ENCODE measurements at places on chromosomes 11 and 22.

DNA sequence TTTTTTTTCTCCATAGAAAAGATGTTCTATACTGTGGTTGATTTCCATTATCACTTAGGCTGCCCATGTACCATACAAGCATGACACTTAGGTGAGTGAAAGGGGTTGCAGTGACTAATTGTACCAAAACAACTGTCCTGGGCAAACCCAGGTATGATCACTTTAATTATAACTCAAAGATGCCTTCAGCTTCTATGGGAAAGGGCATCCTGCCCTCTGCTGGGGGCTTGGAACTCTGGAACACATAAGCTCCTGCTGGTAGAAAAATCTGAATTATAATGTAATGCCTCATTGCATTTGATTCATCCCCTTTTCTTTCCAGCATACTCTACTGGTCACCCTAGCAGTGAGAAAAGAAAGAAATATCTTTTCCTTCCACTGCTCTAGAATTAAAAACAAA, 206.3 kb downstream of the DDX10 start:
- DNase-seq: no peak

DNA sequence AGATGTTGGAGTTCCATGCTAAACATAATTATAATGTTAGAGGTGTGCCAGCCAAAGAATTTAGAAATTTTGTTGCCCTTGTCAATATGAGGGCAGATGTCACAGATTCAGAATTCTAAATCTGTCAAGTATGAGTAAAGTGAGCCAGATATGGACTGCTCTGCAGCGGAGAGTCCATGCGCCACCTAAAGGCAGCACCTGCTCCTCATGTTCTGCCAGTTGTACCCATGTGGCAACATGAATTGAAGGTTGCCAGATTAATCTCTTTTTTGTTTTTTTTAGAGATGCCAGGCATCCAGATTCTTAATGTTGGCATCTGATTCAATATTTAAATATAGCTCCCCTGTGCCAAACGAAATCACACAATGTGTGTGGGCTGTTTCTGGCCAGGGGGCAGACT, 678.6 kb upstream of the ANO5 start:
- no peak for DNase-seq

GRCh38 chr11:66012946-66013761, 1.3 kb downstream of the CST6 start:
- DNase-seq: no peak

DNA sequence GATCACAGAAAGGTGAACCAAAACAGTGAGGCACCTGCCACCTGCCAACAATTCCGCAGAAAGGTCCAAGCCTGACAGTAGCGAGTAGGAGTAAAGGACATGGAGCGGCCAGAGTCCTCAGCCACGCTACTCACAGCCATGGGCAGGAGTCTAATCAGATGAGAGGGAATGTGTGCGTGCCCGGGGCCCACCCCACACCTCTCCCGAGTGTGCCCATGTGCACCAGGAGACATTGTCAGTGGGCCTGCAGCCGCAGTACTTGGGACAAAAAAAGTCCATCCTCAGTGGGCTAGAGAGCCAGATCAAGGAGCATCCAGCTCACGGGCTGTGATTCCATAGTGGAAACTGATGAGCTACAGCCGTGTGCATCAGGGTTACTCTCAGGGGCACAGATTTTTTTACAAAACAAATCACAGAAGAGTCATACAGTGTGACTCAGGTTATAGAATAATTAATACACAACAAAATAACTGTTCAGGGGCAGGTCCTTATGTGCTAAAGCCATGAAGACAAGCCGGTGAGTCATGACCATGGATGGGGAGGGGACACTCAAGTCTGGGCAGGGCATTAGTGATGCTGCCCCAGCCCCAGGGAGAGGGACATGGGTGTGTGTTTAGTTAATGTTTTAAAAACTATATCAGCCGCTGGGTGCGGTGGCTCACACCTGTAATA, 12.0 kb downstream of the SART1 start:
- DNase-seq: no peak

- DNase-seq: no peak
Observed at GRCh38 chr11:13140873-13141655, 131.9 kb downstream of the RASSF10 start.

- no peak for DNase-seq
Observed at GRCh38 chr22:41229730-41230400, 10.9 kb downstream of the CHADL start.

DNA sequence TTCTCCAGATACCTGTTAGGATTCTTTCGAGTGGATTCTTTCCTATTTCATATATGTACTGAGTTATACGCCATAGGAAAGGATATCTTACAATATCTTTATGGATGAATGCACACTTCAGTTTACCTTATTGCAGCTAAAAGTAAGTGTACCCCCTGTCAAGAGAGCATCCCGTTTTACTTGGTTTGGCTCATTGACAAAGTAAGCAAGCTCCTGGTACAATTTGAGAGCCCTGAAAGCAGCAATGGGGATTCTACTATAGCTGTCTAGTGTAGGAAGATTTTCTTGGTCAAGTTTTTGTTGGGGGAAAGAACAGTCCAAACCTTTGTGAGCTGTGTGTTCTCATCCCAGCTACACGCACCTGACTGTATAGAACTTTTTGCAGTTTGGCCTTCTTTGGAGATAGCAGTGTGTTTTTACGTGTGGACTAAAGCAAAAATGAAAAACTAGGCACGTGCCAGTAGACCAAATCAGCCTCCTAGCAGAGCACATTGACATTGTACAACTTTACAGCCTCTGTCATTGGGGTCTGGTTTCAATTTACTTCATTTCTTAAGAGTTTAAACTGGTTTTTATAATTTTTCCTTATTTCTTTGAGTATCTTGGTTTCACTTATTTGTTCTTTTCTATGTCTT, 44.0 kb downstream of the PPP6R3 start:
- DNase-seq: no peak

DNA sequence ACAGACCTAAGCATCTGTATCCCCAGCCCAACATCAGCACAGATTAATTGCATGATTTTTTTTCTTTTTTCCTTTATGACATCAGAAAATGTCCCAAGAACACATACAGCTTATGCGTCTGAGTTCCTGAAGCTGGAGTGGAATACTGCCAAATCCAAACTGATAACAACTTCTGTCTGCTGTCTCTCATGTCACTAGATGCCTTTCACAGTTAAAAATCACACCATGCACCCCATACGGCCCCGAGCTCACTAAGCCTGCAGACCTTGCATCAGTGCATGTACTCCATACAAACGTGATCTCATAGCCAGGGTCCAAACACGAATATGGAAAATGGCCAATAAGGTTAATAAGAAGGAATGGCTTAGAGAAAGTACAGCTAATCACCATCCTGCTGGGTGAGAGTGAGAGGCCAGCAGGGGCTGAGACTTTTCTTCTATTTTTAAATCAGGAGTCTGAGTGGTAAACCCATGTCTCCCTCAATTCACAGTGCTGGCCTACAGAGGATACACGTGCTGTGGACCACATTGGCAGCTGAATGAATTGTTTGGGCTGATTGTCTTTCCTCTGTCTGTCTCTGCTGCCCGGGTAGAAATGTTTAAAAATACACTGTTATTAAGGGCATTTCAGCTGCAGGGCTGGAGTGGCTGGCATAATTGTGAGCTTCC, 350.6 kb upstream of the RAG2 start:
- no peak for DNase-seq

GRCh38 chr11:121304759-121305158, 12.2 kb downstream of the SC5D start:
- DNase-seq: no peak

Data from naive thymus-derived CD4-positive, alpha-beta T cell (primary cell).